ENCODE measurements at places on chromosomes 2 and 18. TPM values are rescaled to one million over a fixed set of nuclear protein-coding genes. Genes with fewer than 3 reads are reported as not detected.

TRIM43 gene
- not detected for total RNA-seq

CCDC74B gene
- 1.1 TPM for total RNA-seq

GKN1 gene
- total RNA-seq, result not detected

SPIRE1 gene
- total RNA-seq, result 42.9 TPM

CTAGE1 gene
- not detected for total RNA-seq

CERKL gene
- total RNA-seq, result not detected

NT5DC4 gene
- total RNA-seq, result not detected

IL36G gene
- not detected for total RNA-seq

All from right atrium auricular region (tissue), 2 donors.